Activated CD4-positive, CD25-positive, alpha-beta regulatory T cell (primary cell): ENCODE measurements at places on chromosomes 1 and 21.

GRCh38 chr1:186494832-186495271 lies 33.9 kb upstream of the PDC start:
- DNase-seq: no peak

DNA sequence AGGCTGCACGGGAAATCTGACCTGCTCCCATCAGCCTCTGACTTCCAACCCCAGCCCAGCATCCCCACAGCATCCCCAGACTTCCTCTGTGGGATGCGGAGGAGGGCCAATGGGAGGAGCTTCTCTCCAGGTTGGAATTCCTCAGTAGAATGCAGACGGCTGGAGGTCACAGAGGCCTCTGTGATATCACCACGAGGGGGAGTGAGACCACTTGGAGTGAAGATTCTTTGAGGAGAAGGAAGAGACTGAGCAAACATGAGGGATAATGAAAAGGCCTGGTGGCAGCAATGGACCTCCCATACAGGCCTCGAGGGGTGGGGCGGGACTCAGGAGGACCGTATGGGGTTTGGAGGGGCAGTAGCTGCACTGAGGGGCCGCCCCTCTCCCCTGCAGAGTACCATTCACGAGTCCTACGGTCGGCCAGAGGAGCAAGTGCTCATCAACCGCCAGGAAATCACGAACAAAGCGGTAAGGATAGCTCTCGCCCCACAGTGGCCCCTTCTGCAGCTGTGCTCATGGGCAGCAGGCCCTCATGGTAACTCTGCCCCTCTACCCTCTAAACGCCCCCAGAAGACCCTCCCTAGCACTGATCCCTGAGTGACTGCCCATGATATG lies at the start of gene CATSPER4:
CATSPER4 (plus strand) TSS at position 230 of the 615 bp plus-strand sequence; CDS start at position 256, 26 bp downstream.
- DNase-seq: no peak

DNA sequence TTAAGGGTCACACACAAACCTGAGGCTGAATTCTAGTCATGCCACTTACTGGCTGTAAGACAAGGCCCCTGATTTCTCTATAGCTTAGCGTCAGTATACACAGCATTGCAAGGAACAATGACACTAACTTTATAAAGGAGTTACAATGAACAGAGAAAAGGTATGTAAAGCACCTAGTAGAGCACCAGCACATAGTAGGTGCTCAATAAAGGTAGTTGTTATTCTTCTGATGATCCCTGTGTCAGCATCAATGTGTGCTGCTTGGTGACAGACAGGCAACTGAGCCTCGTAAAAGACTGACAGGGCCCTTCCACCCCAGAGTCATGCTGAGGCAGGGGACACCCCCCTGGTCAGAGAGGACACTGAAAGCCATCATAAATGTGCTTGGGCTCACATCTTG lies 43.2 kb downstream of the GRHL3 start:
- no peak for DNase-seq

DNA sequence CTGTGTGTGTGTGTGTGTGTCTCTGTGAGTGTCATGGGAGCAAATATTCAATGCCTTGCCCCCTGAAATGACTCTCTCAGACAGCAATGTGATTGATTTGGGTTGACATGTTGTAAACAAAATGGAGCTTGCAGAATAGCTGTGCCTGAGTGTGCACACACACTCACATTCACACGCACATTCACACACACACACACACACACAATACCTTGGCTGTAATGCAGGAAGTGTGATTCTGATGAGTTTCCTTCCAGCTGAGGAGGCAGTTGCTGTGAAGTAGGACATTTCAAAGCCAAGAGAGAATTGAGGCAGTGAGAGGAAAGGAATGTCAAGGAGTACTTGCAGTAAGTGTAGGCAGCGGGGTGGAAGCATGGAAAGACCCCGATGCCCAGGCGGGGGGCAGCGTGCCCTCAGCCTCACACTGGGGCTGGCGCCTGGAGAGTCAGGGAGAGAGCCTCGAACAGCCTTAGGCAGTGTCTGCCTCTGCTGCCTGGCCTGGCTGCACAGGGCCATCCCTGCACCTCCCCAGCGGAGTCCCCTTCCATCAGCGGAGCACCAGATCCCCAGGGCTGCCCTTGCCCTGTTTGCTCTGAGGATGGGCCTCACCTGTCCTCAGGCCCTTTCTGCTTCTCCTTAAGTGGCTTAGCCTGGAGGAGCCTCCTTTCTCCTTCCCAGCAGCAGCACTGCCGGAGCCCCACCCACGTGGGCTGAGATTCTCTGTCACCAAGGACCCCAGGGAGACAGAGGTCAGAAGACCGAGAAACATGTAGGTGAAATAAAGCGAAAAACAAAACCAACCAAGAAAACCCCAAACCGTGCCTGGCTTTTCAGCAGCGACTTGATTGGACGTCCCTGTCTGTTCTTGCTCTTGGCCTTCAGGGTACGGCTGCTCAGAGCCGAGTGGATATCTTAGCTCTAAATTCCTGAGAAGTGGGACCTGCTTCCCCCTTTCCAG lies 9.2 kb downstream of the VASH2 start:
- no peak for DNase-seq

DNA sequence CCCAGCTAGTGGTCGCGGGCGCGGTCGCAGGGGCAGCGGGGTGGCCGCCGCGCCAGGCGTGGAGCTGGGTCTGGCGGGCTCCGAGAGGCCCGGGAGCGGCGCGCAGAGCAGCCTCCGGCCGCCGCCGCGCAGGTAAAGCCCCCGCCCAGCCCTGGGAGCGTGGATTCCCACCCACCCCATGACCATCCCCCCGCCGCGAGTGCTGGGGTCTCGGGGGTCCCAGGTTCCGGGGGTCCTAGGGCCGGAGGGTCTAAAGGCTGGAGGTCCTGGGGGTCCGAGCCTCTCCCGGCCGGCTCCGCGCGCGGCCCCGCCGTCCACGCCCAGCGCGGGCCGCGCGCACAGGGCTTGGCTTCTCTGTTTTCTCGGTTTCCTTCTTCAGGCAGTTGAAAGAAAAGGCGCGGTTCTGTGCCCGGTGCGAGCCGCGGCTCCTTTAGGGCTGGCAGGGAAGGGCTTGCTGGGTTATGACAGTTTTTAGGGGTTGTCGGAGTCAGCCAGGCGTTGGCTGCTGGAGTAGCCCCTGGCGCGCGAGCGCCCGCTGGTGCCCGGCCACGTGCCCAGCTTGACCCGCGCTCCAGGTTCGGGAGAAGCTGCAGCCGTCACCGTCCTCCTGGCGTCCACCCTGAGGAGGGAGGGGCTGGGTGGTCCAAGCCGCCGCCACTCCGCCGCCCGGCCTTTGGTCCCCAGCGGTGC lies 359 bp downstream of the LRRC3 start:
- DNase-seq: no peak

- DNase-seq: no peak
Observed at GRCh38 chr1:153119491-153119971, 6.2 kb upstream of the SPRR2F start.

- no peak for DNase-seq
Observed at GRCh38 chr1:66999640-67000400, 54.1 kb downstream of the SLC35D1 start.

GRCh38 chr1:63892632-63893395 lies 119.0 kb downstream of the ROR1 start:
- no peak for DNase-seq

DNA sequence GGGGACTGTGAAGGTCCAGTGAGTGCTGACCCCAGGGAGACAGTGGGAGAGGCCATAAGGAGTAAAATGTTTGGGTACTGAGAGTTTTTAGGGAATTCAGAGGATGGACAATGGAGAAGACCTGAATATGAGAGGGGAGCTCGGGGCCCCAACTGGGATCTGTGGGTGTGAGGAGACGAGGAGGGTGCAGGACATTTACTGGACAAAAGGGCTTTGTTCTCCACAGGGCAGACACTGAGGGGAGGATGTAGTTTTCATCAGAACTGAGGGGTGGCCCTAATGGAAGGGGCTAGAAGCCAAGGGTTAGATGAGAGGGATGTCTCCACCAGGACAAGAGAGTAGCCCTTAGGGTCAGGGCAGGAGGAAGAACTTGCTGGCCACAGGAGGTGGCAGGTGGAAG lies 30.0 kb downstream of the TMCC2 start:
- DNase-seq: no peak

DNA sequence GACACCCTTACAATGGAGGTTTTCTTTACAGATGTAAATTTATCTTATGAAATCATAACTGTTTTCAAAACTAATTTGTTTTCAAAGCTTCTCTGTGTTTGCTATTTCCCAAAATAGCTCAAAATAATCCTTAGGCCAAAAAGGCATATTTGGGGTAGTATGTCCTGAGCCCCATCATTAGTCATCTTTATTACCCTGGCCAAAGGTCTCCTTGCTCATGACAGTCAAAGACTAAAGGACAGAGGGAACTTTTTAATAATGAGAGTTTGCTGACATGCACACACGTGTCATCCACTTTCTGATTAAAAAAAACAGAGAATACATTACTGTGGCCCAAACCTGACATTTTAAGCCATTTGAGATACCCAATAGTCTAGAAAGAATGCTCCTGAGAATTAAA lies 221.9 kb upstream of the DUSP10 start:
- no peak for DNase-seq

- DNase-seq: no peak
Observed at GRCh38 chr21:27812279-27812678, 845.4 kb upstream of the ADAMTS5 start.

GRCh38 chr1:229108598-229109201 lies 162.2 kb upstream of the RAB4A start:
- no peak for DNase-seq

GRCh38 chr1:92509619-92510018 lies 22.9 kb upstream of the GFI1 start:
- no peak for DNase-seq

DNA sequence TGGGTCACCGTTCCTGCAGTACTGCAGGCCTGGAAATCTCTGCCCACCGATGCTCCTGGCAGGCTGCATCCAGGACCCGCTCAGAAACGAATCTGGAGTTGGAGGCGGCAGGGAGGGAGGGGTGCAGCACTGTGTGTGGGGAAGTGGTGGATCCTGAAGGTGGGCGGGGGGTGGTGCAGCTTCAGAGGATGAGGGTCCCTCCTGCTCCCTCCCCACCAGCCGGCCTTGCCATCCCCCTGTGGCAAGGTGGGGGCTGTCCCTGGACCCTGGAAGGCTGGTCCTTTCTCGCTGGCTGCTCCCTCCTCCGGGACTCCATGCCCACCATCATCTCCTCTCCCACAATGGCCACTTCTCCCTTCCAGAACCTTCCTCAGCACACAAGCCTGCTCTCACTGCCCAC lies 60.4 kb downstream of the B3GALT5 start:
- DNase-seq: no peak

DNA sequence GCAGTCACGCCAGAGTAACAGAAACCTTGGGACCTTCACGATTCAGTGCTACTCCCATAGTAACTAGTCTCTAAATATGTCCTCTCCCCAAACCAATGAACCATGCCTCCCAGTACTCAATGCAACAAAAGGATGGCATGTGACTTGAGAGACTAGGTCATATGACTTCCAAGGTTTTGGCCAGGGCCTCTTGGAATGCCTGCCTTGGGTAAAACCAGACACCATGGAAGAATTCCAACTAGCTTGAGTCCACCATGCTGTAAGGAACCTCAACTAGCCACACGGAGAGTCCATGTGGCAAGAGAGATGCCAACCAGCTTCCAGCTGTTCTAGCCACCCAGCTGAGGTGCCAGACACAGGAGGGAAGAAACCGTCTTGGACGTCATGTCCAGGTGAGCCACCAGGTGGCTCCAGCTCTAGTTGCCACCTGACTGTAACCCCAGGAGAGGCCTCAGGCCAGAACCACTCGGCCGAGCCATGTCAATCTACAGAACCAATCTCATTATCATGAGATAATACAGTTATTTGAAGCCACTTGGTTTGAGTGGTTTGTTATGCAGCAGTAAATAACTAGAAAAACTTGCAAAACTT lies 115.0 kb downstream of the SYF2 start:
- no peak for DNase-seq

GRCh38 chr1:155976062-155976912 lies 2.1 kb downstream of the ARHGEF2 start:
- DNase-seq: no peak

GRCh38 chr1:40650075-40650474 lies 15.4 kb downstream of the RIMS3 start:
- DNase-seq: no peak

DNA sequence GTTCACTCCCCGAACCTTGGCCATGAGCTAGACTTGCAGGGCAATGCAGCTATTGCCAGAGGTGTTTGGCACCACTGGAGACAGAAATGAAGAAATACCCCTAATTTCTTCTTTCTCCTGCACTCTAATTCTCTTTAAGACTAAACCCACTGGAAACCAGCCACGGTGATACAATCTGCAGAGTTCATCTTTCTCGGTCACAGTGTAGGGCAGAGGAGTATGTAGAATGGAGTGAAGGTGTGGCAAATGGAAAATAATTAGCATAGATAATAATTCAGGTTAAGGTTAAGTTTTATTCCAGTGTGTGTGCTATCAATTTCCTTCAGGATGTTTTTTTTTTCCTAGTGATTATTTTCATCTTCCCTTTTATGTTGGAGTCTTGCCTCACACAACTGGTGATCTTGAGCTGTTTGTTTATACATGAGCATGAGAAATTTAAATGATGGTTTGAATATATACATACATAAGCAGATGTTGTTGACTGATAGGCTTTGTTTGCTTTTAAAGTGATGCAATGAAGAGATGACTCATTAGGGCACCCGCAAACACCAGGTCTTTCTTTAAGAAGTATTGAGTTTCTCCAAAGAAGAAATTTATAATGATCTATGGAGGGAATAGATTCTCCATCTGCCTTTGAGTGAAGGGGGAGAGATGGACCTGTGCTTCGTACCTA lies 81.9 kb downstream of the SPATA17 start:
- no peak for DNase-seq
